ENCODE measurements at places on chromosomes 13 and 19. TPM values are rescaled to one million over a fixed set of nuclear protein-coding genes. Genes with fewer than 3 reads are reported as not detected.

DNA sequence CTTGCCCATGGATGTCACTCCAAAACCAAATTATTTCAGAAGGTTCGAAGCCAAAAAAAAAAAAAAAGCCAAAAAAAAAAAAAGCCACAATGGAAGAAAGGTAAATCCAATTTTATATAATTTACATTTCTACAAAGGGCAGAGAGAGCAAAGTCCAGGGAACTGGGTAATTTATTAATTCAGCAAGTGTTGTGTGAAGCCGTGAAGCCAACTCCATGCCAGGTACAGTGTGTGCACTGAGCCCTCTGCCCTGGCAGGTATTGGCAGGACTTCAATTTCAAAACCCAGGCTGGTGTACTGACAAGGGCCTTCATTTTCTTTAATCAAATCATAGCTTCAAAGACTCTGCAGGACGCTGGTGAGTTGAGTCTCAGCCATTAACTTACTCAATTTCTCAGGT is 5.5 kb upstream of the RFPL4A start:
- H3K27me3 ChIP-seq = no peaks in the 10 kb centered on the region
- H3K27ac ChIP-seq = no peak overlapping the region
- H3K4me3 ChIP-seq = no peak overlapping the region
- no peaks in the 10 kb centered on the region for H3K4me1 ChIP-seq

GRCh38 chr13:77696006-77696878 is 1.2 kb upstream of the SLAIN1 start:
- no peak overlapping the region for H3K27ac ChIP-seq
- H3K4me3 ChIP-seq = peak overlapping the region; percentile 82
- H3K4me1 ChIP-seq = peaks cover 6% of the 10 kb centered on the region
- H3K27me3 ChIP-seq = no peaks in the 10 kb centered on the region
- no peak for DNase-seq

- no peak overlapping the region for H3K4me3 ChIP-seq
- no peak overlapping the region for H3K27ac ChIP-seq
- H3K36me3 ChIP-seq = no peaks in the 10 kb centered on the region
Observed at GRCh38 chr13:21231426-21231940, 55.0 kb downstream of the MRPL57 start.

GRCh38 chr13:46071590-46072249 is 19.2 kb upstream of the ZC3H13 start:
- no peaks in the 10 kb centered on the region for H3K27me3 ChIP-seq
- no peaks in the 10 kb centered on the region for H3K36me3 ChIP-seq
- no peaks in the 10 kb centered on the region for H3K4me1 ChIP-seq
- no peak overlapping the region for H3K27ac ChIP-seq

DNA sequence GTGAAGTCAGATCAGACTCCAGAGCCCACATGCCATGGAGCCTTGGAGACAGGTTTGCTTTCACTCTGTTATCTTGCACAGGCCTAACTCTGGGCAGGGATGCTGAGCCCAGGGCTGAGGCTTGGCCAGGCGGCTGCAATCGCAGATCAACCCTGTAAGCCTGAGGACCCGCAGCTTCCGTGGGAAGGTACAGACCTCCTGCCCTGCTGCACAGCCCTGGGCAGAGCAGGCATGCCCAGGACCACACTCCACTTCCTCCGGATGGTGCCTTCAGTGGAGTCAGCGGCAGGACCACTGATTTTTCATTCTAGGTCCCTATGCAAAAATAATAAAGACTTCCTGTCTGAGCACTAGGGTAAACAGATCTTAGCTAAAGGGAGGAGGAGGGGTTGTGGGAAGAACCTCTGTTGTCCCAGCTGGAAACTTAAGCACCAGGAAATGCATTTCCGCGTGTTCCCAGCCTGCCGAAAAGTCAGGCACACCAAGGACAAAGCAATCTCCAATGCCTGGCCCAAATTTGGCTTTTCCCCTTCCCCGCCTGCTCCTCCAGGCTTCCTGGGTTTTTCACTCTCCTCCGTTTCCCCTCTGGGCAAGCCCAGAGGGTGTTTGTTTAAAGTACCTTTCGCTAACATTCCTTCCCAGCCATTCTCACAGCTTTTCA is 87.3 kb downstream of the KCTD15 start:
- no peak overlapping the region for H3K27ac ChIP-seq
- H3K27me3 ChIP-seq = no peaks in the 10 kb centered on the region
- H3K4me1 ChIP-seq = no peaks in the 10 kb centered on the region
- DNase-seq = no peak
- H3K4me3 ChIP-seq = no peak overlapping the region
- no peaks in the 10 kb centered on the region for H3K36me3 ChIP-seq

- H3K27me3 ChIP-seq = no peaks in the 10 kb centered on the region
- H3K27ac ChIP-seq = no peak overlapping the region
- no peak for DNase-seq
- no peaks in the 10 kb centered on the region for H3K4me1 ChIP-seq
- no peak overlapping the region for H3K4me3 ChIP-seq
Observed at GRCh38 chr13:22736084-22736767, 444.6 kb upstream of the SGCG start.

GRCh38 chr19:19064098-19064722 is 416 bp downstream of the SLC25A42 start:
- peaks cover 64% of the 10 kb centered on the region for H3K4me1 ChIP-seq
- DNase-seq = no peak
- peak overlapping the region; percentile 76 for H3K4me3 ChIP-seq
- no peaks in the 10 kb centered on the region for H3K36me3 ChIP-seq

DNA sequence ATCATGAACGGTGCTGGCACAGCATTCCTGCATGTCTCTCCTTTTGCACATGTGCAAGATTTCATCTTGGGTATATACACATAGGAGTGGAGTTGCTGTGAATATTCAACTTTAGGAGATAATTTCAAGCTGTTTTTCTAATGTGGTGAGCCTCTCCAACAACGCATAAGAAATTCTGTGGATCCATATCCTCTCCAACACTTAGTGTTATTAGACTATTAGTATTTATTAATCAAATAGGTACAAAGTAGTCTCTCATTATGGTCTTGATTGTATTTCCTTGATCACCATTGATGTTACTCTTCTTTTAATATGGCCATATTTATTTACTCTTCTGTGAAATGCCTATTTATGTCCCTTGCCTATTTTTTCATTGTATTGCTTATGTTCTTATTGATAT is 114.5 kb downstream of the URI1 start:
- H3K36me3 ChIP-seq = no peaks in the 10 kb centered on the region
- no peaks in the 10 kb centered on the region for H3K4me1 ChIP-seq
- no peak for DNase-seq

DNA sequence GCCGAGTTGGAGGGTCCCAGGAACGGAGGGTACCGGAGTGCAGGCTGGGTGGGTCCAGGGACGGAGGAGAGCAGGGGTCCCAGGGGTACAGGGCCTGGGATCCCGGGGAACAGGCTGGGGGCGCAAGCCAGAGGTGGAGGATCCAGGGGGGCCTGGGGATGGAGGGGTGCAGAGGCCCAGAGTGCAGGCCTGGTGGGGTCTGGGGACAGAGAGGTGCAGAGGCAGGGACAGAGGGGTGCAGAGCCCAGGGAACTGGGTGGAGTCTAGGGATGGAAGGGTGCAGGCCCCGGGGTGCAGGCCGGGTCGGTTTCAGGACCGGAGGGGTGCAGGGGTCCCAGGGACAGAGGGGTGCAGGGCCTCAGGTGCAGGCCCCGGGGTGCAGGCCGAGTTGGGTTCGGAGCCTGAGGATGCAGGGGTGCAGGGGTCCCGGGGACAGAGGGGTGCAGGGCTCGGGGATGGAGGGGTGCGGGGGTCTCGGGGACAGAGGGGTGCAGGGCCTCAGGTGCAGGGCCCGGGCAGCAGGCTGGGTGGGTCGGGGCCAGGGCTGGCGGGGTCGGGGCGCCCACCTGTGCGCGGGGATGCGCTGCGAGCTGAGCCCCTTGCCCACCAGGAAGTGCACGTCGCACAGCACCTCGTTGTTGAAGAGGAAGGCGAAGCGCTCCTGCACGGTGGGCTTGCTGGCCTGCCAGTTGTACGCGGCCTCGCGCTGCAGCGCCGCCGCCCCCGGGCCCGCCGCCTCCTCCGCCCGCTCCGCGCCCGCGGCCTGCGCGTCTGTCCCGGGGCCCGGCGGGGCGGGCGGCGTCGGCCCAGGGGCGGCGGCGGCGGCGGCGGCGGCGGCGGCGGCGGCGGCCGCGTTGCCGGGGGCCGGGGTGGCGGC is 545 bp downstream of the BTBD2 start:
- H3K27ac ChIP-seq = no peak overlapping the region
- H3K36me3 ChIP-seq = no peaks in the 10 kb centered on the region
- peak overlapping the region; percentile 74 for H3K4me3 ChIP-seq
- H3K4me1 ChIP-seq = no peaks in the 10 kb centered on the region
- no peak for DNase-seq
- no peaks in the 10 kb centered on the region for H3K27me3 ChIP-seq

GRCh38 chr13:64453831-64454230 is 2776.3 kb downstream of the PCDH9 start:
- no peak for DNase-seq
- no peak overlapping the region for H3K4me3 ChIP-seq
- H3K4me1 ChIP-seq = no peaks in the 10 kb centered on the region
- H3K36me3 ChIP-seq = no peaks in the 10 kb centered on the region

DNA sequence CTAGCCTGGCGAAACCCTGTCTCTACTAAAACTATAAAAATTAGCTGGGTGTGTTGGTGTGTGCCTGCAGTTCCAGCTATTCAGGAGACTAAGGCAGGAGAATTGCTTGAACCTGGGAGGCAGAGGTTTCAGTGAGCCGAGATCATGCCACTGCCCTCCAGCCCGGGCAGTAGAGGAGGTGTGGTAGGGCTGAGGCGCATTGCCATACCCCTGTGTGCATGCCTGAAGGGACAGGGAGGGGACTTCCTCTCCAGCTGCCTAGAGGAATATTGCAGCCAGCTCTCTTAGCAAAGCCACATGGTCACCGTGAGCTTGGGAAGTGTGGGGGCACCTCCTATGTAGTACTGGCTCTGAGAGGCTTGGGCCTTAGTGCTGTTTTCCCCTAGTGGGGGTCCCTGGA is 29.2 kb upstream of the PEPD start:
- peaks cover 2% of the 10 kb centered on the region for H3K27me3 ChIP-seq
- H3K4me1 ChIP-seq = no peaks in the 10 kb centered on the region
- no peak overlapping the region for H3K27ac ChIP-seq
- no peaks in the 10 kb centered on the region for H3K36me3 ChIP-seq

GRCh38 chr13:59340151-59340550 is 823.6 kb downstream of the DIAPH3 start:
- no peak overlapping the region for H3K27ac ChIP-seq
- H3K4me3 ChIP-seq = no peak overlapping the region
- no peaks in the 10 kb centered on the region for H3K36me3 ChIP-seq
- no peaks in the 10 kb centered on the region for H3K4me1 ChIP-seq
- DNase-seq = no peak

DNA sequence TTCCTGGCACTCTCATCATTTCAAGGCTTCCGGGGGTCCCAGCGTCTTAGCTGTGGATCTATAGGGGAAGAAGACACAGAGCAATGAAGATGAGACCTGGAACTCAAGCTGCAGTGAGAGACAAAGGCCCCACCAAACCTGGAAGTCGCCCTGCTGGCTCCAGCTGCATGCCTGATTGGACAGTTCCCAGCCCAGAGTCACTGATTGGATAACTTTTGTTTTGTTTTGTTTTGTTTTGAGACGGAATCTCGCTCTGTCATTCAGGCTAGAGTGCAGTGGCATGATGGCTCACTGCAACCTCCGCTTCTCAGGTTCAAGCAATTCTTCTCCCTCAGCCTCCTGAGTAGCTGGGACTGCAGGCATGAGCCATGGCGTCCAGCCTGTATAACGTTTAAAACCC is 6.4 kb upstream of the ZNF431 start:
- DNase-seq = no peak
- H3K4me3 ChIP-seq = no peak overlapping the region
- no peaks in the 10 kb centered on the region for H3K27me3 ChIP-seq
- no peaks in the 10 kb centered on the region for H3K4me1 ChIP-seq
- H3K36me3 ChIP-seq = no peaks in the 10 kb centered on the region

DNA sequence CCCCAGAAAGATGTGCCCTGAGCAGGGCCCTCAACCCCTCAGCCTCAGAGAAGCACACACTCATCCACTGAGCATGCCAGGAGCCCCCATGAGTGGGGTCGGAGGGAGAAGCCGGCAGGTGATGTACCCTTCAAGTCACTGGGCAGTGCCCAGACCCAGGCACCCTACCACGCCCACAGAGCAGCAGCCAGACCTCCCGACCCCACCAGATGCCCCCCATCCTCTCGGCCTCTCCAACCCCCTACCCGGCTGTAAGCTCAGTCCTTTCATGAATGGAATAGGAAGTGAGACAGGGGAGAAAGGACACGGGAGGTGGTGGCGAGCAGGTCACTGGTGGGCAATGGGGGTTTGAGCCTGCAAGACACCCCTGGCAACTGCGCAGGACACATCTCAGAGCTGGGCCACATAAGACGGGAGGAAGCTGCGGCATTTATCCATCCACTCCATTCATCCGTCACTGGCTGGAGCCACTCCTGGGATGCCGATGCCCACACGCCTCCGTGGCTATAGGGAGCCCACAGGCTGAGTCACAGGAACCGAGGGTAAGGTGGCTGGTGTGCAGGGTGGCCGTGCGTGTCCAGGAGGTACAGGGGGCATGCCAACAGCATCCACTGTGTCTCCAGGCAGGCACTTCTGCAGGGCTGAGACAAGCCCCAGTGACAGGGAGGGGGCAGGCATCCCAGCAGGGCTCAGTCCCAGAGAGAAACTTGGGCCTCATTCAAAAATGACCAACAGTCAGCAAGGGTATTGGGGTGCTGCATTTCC is 23.8 kb upstream of the VSTM2B start:
- DNase-seq = no peak
- no peak overlapping the region for H3K27ac ChIP-seq
- H3K36me3 ChIP-seq = no peaks in the 10 kb centered on the region
- H3K27me3 ChIP-seq = peaks cover 2% of the 10 kb centered on the region
- no peaks in the 10 kb centered on the region for H3K4me1 ChIP-seq
- H3K4me3 ChIP-seq = no peak overlapping the region

GRCh38 chr13:28623782-28624706 is 34.9 kb upstream of the POMP start:
- no peaks in the 10 kb centered on the region for H3K36me3 ChIP-seq
- H3K4me3 ChIP-seq = no peak overlapping the region
- no peak for DNase-seq
- no peak overlapping the region for H3K27ac ChIP-seq
- H3K27me3 ChIP-seq = no peaks in the 10 kb centered on the region

DNA sequence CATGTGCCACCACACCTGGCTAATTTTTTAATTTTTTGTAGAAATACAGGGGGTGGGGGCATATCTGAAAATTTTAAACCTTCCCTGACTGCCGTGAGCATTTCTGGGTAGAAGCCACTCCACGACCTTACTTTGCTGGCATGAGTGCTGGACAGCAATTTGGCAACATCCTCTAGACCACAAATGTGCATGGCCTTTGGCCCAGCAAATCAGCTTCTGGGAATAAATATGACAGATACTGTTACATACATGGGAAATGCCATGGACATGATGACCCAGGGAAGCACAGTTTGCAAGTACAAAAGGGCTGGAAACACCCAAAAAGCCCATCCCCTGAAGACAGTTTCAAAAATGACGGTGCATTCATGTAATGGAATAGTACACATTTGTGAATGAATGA is 3.2 kb upstream of the PVR start:
- no peak for DNase-seq
- H3K36me3 ChIP-seq = no peaks in the 10 kb centered on the region
- peaks cover 18% of the 10 kb centered on the region for H3K4me1 ChIP-seq
- H3K27ac ChIP-seq = peak overlapping the region; percentile 28
- H3K27me3 ChIP-seq = no peaks in the 10 kb centered on the region
- no peak overlapping the region for H3K4me3 ChIP-seq

ZNF571 gene
- total RNA-seq = 2.4 TPM

KASH5 gene
- total RNA-seq = not detected

FGF22 gene
- total RNA-seq = 0.15 TPM

SYNE4 gene
- total RNA-seq = not detected

C19orf38 gene
- 0.30 TPM for total RNA-seq

CGB5 gene
- total RNA-seq = not detected

All from psoas muscle (tissue), 8 donors.